AG08396 (cell line): ENCODE measurements at places on chromosomes 5 and 9.
A peak's percentile ranks its signal among the peaks of the same experiment; 100 is the strongest.

GRCh38 chr9:37262410-37262809, 142.0 kb downstream of the ZCCHC7 start:
- peak; percentile 12 for DNase-seq

GRCh38 chr5:30878746-30879145, 314.7 kb upstream of the CDH6 start:
- DNase-seq = no peak

DNA sequence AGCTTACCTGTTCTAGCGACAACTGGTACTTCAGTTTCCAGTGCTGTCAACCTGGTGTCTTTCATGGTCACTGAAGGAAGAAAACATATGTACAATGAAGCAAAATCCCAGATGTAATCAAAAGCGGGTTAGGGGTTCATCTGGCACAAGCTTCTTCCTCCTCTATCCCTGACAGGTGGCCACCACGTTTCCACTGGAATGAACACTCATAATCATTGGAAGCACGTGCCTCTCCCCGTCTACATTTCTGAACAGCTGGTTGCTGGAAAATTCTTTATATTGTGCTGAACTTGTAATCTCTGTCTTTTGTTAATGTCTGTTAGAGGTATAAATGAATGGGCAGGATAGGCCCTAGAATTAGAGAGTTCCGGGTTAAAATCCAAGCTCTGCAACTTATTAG, 9.4 kb downstream of the TSC1 start:
- DNase-seq = no peak

DNA sequence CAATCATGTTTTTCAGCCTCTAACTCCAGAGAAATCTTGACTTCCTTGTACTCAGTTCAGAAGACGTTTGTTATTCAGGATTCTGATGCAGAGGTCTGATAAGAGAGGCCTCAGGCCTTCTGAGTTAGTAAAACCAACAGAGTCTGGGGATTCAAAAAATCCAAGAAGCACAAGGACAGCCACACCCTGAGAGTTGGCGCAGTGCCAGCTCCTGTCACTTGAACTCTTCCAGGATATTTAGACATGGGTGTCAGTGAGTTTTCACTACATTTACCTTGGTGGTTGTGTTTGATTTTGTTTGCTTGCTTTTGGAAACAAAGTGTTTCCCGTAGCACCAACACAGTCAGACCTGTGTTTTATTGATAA, 41.6 kb upstream of the PDE8B start:
- no peak for DNase-seq

GRCh38 chr5:174828804-174829510, 104.6 kb downstream of the MSX2 start:
- DNase-seq = no peak
